ENCODE measurements at places on chromosomes 2 and 18.

DNA sequence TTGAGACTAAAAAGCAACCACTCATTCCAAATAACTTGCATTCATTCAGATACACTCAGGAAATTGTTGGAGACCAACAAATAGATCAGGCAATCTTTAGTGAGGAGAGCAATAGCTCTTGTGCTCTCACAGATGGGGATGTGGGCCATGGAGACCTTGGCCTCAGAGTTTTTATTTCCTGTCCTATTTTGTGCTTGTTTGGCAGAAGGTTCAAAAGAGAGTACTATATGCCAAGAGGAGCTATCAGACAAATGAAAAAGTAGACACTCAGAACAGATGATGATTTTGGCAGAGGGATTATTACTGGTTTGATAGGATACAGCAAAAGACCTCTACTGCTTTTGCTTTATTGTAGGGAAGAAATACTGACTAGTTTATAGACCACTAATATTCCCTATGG lies 230.2 kb downstream of the KCNE4 start:
- no peak for DNase-seq

GRCh38 chr2:112622528-112622849 lies 23.2 kb upstream of the SLC20A1 start:
- no peak for DNase-seq

GRCh38 chr2:16767789-16768476 lies 102.3 kb upstream of the CYRIA start:
- no peak for DNase-seq

- no peak for DNase-seq
Measured at GRCh38 chr2:20067992-20068584, 16.7 kb upstream of the LAPTM4A start.

- no peak for DNase-seq
Measured at GRCh38 chr2:20352581-20353216, 2.1 kb upstream of the PUM2 start.

DNA sequence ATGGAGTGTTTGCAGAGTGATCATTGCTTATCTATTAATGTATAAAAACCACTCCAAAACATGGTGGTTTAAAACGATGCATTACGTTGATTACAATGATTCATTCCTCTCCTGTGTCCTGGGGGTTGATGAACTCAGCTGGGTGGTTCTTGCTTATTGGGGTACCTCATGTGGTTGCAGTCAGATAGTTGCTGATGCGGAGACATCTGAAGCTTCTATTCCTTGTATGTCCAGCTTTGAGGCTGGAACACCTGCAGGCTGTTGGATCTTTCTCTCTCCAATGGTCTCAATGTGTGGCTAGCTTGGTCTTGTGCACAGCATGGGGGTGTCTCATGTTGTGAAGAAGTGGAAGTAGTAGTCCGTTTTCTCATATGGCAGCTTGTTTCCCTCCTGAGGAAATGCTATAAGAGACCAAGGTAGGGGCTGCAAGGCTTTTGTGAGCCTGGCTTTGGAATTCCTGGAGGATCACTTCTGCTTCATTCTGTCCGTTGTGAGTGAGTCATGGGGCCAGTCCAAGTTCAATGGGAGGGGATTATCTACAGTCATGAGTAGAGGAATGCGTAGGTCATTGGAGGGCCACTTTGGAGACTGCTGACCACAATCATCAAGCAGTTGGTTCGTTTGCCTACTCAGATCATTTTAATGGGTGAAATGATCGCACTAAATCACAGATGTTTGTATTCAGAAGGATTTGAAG lies 601.0 kb downstream of the SLC4A3 start:
- DNase-seq, result no peak

GRCh38 chr2:202072737-202073401 lies at the start of gene KIAA2012:
KIAA2012 (plus strand) TSS chr2:202073255; CDS start chr2:202073628, 373 bp downstream.
- DNase-seq, result no peak

DNA sequence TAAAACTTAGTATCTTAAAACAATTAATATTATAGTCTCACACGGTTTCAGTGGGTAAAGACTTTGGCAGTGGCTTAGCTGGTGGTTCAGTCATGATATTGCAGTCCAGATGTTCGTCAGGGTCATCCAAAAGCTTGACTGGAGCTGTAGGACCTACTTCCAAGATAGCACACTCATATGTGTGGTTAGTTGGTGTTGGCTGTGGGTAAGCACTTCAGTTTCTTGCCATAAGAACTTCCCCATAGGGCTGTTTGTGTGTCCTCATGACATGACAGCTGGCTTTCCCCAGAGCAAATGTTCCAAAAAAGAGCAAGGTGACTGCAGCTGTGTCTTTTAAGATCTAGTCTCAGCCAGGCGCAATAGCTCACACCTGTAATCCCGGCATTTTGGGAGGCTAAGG lies 48.5 kb upstream of the EPC2 start:
- DNase-seq, result no peak

DNA sequence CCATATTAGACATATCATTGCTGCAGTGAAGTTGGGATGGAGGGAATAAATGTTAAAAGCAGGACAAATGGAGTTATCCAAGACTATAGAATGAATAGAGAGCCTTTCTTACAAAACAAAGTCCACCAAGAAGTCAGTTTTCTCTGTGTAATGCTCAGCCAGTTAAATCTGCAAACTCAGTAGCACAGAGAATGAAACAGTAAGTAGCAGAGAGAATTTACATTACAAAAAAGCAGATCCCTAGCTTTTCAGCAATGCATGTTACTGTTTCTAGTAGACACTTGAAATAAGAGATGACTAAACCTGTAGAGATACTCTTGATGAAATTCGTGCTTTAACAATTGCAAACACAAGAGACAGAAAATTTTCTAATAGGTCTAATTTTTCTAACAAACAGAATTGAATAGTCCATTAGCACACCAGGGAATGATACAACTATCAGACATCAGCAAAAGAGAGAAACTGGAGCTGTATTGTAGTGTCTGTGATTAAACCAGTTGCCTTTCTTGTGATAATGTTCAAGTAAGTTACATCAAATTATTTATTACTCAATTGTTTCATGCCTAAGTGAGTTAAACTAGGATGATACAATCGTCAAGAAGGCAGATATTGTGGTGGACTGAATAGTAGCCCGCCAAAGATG lies 322.2 kb upstream of the DDX18 start:
- no peak for DNase-seq
